ENCODE measurements at places on chromosomes 11 and 22. TPM values are rescaled to one million over a fixed set of nuclear protein-coding genes. Genes with fewer than 3 reads are reported as not detected.

DNA sequence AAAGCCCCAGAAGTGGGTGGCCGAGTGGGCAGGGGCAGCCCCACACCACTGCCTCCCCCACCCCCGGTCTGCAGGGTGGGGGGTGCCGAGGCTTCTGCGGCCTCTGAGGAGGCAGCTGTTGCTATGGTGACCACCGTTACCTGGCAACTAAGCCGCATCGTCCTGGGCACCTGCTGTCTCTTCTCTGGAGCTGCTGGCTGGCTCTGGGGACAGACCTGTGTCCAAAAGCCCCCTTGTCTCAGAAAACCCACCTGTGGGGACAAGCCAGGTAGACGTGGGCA is 79.9 kb upstream of the PRR5 start:
- no peak for DNase-seq

CD44 gene
- 784 TPM for total RNA-seq

OR8G5 gene
- total RNA-seq, result not detected

ENDOD1 gene
- 6.9 TPM for total RNA-seq

- peak; percentile 66 for DNase-seq
These were observed 1.2 kb upstream of the ARHGEF12 start for GRCh38 chr11:120334894-120335462.

- no peak for DNase-seq
These were observed 69.7 kb upstream of the GRK3 start for GRCh38 chr22:25494774-25495173.

DNA sequence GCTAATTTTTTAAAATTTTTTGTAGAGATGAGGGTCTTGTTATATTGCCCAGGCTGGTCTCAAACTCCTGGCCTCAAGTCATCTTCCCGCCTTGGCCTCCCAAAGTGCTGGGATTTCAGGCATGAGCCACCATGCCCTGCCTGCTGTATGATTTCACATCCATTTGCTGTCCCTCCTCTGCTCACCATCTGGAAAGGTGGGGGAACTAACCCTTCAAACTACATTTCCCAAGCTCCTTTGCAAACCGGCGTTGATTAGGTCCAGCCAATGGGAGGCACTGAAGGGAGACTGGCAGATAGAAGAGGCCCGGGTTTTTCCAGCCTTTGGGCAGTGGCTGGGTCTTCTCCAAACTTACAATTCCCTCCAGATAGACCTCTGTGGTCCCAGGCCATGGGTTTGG is 19.3 kb downstream of the RFPL1 start:
- no peak for DNase-seq

SLC2A11 gene
- 14.7 TPM for total RNA-seq

GRCh38 chr11:94727819-94728218 is 40.3 kb upstream of the AMOTL1 start:
- no peak for DNase-seq

LINC01488 gene
- total RNA-seq, result not detected

GRCh38 chr11:93704237-93704636 is 37.1 kb downstream of the TAF1D start:
- DNase-seq, result no peak

DNA sequence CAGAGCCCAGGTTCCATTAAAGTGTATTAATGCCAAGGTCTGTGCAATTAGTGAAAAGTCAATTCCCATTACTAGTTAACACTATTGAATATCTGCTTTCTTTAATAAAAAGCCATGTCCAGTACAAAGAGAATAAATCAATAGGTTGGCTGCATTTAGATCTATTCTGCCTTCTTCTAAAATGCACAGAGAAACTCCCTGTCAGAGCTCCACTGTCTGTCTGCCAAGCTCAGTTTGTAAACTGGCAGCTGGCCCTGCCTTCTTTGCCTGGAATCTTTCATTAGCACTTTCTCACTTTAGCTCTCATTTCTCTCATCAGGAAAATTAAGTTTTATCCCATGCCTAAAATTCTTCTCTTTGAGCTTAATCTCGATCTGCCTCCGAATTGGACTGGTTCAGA is 35.6 kb downstream of the ARL14EP start:
- no peak for DNase-seq
